ENCODE measurements at places on chromosomes 11 and 22.

- DNase-seq: no peak
Observed at GRCh38 chr11:120029321-120029720, 108.6 kb downstream of the TRIM29 start.

- no peak for DNase-seq
Observed at GRCh38 chr11:80815752-80816453, 1375.1 kb upstream of the TENM4 start.

DNA sequence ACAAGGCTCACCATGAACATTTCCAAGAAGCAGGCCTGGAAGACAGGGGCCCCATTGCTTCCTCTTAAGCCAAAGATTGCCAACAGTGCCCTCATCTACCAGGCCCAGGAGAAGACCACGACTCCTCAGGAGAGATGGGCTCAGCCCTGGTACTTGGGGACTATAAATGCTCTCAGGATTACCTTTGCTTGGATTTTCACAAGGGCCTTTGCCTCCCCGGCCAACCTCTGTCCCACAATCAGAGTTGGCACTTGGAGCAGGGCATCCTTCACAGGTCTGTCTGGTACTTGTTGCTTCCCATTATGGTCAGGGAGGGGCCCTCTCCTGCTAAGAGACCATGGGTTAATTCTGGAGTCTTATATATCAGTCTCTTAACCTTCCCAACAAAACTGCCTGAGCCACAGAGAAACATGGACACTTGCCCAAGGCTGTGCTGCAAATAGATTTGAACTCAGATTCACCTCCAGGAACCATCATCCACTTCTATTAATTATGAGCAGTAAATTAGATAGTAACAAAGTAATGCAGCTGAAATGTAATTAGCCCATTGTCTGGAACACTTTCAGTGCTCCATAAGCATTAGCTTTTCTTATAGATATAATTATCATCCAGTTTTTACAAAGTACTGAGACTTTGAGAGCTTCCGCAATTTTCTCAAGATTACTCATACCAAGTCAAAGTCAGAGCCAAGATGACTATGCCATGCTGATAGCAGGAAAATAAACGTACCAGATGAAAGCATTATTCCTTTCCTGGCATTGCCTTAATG lies 33.5 kb downstream of the POU2AF3 start:
- DNase-seq: no peak

DNA sequence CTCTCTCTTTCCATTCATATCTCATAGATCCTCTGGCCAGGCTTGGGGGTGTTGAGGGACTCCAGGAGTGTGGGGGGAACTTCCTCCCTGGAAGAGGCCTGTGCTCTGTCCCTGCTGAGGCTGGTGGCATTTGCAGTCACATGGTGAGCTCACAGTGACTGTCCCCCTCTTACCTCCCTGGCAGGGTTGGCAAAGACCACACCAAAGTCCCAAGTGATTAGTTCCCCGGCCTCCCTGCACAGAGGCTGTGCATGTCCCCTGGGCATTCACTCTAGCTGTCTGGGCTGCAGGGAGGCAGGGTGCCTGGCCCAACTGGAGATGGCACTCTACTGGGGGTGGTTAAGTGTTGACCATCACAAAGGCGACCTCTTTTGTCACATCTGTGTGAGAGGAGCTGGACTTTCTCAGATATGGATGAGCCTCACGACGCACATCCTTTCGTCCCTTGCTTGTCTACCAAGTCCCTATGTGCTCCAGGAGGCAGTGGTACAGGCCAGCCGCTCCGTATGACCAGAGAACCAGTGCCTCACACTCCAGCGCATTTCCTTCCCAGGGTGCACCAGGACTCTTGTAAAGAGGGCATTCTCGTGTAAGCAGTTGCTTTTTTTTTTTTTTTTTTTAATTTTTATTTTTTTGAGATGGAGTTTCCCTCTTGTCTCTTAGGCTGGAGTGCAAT lies 8.8 kb downstream of the TANGO2 start:
- DNase-seq: no peak

GRCh38 chr11:93116641-93117441 lies 81.0 kb downstream of the SLC36A4 start:
- no peak for DNase-seq

Data from activated naive CD4-positive, alpha-beta T cell (primary cell).